ENCODE measurements at places on chromosomes 16 and 17.

DNA sequence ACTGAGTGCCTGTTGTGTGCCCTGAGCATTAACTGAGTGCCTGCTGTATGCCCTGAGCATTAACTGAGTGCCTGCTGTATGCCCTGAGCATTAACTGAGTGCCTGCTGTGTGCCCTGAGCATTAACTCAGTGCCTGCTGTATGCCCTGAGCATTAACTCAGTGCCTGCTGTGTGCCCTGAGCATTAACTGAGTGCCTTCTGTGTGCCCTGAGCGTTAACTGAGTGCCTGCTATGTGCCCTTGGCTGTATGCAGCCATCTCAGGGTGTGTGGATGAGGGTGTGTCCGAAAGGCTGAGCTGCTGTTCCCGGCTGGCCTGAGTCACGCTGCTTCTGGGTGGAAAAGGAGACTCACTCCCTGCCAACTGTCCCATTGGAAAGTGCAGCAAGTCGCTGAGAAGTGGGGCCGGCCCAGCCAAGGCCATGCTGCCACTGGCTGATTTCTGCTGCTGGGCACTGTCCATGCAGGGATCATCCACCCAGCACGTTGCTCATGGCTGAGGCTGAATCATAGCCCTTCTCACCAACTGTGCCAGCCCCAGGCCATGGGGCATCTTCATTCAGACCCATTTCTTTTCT is 113.8 kb downstream of the OR1D5 start:
- DNase-seq = no peak

GRCh38 chr16:59198487-59198886 is 464.4 kb upstream of the GOT2 start:
- DNase-seq = no peak

GRCh38 chr17:56367366-56367765 is 214.1 kb downstream of the ANKFN1 start:
- no peak for DNase-seq

DNA sequence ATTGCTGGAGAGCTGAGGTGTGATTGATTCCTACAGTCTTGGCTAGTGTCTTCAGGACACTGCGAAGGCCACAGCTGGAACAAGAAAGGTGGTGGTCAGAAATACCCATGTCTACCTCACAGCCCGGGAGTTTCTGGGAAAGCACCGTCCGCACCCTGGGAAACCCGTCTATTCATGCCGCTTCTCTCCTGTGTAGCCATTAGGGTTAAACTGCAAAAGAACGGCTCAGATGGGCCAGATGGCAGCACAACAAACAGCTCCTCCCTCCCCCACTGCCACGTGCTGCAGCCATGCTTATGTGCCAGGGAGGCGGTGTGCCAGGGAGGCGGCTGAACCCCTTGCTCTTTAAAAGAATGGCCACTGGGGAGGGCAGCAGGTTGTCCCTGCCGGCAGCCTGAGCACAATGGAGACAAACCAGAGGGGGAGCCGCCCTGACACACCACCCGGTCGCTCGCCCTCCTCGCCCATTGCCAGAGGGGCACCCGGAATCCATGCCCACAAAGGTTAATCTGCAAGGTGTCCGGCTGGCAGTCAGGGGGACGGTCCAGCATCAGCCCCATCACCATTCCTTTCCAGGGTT is 65.2 kb downstream of the CYTH1 start:
- no peak for DNase-seq

DNA sequence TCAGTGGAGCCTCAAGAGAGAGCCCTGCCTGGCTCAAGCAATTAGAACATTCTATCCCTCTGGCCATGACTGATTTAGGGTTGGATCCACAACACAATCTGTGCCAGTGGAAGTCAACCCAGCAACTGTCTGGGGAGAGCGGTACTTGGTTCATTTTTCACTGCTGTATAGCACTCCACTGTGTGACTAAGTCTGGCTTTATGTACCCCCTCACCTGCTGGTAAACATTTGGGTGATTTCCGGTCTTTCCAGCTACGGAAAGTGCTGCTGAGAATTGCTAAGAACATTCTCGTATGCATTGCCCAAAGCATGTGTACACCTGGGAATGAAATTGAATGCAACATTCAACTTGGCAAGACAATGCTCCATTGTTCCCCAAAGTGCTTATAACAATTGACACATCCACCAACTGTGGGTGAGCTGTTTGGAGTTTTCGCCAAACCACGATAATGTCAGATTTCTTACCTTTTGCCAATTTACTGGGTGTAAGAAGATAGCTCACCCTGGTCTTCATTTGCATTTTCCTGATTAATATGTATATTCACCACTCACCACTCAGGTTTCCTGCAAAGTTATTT is 63.5 kb upstream of the MED9 start:
- no peak for DNase-seq

GRCh38 chr16:88725609-88726407 is 19.5 kb downstream of the CTU2 start:
- no peak for DNase-seq

DNA sequence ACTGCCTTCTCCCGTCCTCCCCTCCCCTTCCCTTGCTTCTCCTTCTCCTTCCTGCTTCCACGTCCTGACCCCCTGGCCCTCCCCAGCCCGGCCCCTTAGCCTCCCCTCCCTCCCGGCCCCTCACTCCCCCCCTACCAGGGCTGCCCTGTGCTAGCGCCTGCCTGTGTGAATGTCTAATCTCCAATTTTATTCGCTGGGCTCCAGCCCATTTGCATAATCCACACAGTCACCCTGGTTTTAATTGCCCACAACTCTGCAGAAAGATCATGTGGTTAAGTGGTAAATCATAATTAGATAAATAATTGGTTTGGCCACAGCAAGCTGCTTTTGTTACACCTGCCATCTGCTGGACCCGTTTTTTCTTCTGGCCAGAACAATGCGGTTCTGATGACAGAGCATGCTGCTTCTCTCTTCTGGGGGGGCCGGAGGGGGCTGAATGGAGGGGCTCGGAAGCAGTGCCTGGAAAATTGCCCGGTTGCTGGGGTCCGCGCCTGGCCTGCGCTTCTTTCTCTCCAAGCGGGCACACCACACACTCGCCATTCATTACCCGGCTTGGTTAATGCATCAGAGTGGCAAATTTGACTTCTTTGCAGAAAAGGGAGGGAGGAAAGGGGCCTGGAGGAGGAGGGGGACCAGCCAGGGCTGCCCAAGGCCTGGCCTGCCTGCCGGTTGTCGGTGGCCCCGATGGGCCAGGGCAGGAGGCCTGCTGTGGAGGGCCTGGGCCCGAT is 19.5 kb upstream of the GSE1 start:
- DNase-seq = no peak

GRCh38 chr16:20002936-20003335 is 70.8 kb downstream of the GPR139 start:
- DNase-seq = no peak

GRCh38 chr17:39928858-39929645 is 1.5 kb downstream of the LRRC3C start:
- no peak for DNase-seq

DNA sequence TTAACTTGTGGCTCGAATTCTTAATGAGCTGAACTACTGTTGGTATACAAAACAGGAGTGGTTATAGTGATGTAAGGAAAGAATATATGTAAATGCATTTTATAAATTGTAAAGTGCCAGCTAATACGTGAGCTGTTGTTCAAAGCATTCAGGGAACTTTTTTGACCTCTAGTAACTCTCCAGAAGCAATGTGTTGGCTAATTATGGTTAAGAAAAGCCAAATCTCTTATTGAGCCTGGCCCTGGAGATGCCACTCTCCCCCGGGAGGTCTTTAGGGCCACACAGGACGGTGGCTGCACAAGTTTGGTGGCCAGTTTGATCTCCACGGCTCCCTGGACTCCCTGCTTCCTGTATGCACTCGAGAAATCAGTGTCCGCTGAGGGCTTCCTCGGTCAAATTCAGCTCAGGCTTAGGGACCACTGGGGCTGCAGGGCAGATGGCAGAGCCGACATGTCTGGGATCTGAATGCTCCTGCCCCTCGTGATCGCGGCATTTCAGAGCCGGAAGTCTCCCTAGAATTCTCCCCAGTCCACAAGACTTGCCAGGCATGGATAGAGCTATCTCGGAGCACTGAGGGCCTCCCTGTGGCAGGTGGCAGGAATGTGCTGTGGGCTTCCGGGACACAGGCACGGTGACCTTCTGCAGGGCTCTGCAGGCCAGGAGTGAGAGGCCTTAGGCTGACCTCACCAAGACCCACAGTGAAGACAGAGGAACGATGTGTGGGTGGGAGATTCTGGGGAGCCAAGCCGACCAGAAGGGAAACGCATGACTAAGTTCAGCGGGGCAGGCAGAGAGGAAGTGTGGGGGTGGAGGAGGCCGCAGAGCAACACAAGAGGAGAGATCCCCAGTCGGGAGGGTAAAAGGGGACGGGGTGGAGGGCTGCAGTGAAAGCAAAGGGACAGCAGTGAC is 18.6 kb upstream of the PITPNM3 start:
- DNase-seq = no peak

GRCh38 chr17:70995997-70996396 is 826.7 kb downstream of the KCNJ2 start:
- DNase-seq = no peak

DNA sequence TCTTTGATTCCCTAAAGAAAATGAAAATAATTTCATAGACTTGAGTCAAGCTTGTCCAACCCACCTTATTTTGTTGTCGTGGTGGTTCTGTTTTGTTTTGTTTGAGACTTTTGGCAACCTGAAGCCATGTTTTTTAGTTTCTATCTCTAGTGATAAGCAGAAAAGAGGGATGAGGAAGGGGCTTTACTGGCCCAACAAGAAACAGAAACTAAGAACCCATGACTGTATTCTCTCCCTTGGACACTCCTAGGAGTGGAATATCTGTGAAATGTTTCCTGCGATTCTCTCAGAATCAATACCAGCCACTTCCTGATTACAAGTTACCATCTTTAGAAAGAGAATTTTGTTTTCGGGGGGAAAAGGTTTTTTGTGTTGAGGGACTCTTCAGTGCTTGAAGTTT is 207.5 kb downstream of the PRKCA start:
- no peak for DNase-seq

DNA sequence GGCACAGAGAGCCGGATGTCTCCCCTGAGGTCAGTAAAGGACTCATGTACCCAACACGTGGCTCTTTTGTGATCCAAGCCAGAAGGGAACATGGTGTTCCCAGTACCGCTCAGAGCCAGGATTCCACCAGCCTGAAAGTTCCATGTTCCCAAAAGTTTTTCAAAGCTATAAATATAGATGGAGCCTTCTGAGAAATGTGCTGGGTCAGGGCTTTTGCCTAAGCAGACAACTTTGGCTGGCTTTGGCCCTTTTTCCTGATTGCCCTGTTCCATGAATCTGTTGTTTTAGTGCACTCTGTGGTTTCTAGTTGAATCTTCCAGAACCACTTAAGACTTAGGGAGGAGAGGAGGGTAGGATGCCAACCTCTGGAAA is 128.5 kb upstream of the HS3ST2 start:
- DNase-seq = no peak

GRCh38 chr16:82265809-82266208 is 95.8 kb upstream of the MPHOSPH6 start:
- DNase-seq = no peak

- DNase-seq = no peak
These were observed 147.1 kb downstream of the SALL1 start for GRCh38 chr16:51003850-51004566.

DNA sequence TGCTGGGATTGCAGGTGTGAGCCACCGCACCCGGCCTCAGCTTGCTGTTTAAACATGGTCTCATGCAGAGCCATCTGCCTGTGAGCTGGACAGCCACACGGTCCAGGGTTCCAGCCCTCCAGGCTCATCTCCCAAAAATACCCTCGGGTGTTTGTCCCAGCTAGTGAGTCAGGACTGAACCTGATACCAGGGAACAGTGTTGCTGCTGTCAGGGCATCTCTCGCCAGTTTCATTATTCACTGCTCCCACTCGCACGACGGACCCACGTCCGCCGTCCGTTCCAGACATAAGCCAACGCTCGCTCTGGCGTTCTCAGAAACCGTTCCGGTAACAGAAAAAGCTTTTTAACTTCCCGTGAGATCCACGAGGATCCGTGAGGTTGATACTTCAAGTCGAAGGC is 77.6 kb downstream of the NXN start:
- DNase-seq = no peak

DNA sequence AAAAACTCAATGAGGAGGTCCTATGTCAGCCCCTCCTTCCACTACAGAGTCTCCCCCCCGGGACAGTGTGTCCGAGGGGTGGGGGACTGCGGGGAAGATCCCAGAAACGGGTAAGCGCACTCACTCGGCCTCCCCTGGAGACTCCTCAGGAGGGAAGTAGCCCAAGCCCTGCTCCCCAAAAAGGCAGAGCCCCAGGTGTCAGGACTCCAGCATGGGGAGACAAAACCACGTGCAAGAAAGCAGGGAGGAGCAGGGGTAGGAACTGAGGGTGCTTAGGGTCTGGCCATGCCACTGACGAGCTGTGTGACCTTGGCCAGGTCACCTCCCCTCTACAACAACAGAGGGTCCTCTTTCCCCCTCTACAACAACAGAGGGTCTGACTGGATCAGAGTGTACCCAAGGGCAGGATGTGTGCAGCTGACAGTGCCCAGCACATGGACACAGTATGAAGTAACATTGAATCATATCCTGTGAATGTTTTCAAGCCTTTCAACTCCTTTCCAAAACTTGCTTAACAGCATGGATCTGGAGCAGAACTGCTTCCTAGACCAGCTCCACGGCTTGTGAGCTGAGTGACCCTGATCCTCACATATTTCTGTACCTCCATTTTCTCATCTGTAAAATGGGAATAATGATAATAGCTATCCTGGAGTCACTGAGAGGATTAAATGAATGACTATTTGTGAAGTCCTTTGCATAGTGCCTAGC is 2.1 kb upstream of the NAGS start:
- no peak for DNase-seq

- no peak for DNase-seq
These were observed 16.5 kb downstream of the CHMP6 start for GRCh38 chr17:81008140-81008539.

DNA sequence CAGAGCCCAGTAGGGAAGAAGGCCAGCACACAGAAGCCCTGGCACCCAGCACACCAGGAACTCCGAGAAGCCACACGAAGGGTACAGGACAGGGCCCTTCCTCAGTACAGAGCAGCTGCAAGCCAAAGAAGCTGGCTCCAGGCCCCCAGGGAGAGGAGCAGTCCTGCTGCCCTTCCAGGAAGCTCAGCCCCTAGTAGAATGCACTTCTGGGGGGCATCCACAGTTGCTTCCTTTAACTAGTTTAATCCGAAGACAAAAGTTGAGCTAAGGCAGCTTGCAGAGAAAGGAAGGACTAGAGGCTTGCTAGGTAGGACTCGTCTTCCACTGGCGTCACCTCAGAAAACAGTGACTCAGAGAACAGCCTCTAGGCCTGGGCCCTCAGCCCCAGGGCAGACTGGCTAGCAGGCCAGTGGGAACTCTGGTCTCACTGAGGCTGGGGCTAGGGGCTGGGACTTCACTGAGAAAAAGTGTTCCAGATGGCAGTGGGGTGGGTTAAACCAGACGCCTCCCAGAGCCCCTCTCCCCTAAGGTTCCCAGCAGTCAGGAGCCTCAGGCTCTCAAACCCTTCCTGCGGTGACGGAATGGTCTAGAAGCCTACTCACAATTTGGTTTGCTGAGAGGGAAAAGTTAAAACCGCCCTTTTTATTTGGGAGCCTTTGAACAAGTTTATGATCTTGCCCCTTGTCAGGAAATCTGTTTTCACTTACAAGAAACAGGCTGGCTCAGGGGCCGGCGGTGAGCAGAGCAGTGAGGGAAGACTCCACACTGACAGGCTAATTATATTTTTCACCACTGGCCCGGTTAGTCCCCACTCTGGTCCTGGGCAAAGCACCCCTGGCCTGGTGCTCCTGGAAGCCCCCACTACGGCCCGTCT is 41.4 kb downstream of the ACTG1 start:
- no peak for DNase-seq

GRCh38 chr17:13851889-13852288 is 217.4 kb upstream of the COX10 start:
- no peak for DNase-seq
